ENCODE measurements at places on chromosomes 13 and 19.

- DNase-seq, result no peak
Measured at GRCh38 chr19:47418692-47419029, 666 bp downstream of the MEIS3 start.

DNA sequence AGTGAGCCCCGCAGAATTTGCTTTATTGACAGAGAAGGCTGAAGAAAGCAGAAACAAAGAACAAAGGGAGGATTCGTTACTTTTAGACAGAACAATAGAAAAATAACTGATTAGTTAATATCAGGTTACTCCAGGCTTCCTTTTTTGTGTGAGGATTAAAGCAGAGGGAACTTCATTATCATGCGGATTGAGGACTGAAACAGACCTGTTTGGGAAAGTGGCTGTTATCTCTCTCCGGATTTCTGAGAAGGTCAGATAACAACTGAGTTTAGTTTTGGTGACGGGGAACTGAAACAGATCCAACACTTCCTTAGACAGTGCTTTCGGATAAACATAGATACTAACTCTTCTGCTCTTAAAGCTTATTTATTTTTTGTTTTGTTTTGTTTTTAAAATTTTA, 246.4 kb upstream of the ZNF507 start:
- DNase-seq, result no peak

- DNase-seq, result no peak
Measured at GRCh38 chr13:67841071-67841470, 610.9 kb upstream of the PCDH9 start.

GRCh38 chr13:25844559-25845434, 207.0 kb downstream of the SHISA2 start:
- DNase-seq, result no peak

GRCh38 chr19:13554506-13555240, 48.4 kb upstream of the CACNA1A start:
- no peak for DNase-seq

GRCh38 chr19:771332-771785, 20.4 kb downstream of the MISP start:
- no peak for DNase-seq

Data from activated CD8-positive, alpha-beta memory T cell treated with anti-CD3 and anti-CD28 coated beads for 1 hour (primary cell).